ENCODE measurements at places on chromosomes 1 and 21. TPM values are rescaled to one million over a fixed set of nuclear protein-coding genes. Genes with fewer than 3 reads are reported as not detected.

The RIPPLY3 gene
- total RNA-seq, result not detected

The MFSD2A gene
- 12.3 TPM for total RNA-seq

The SPRR2A gene
- total RNA-seq, result 0.67 TPM

The ZRANB2 gene
- 119 TPM for total RNA-seq

The S100A1 gene
- total RNA-seq, result 99.7 TPM

All from sciatic nerve (tissue), 2 donors.